ENCODE measurements at places on chromosomes 11 and 22.

GRCh38 chr11:30855383-30856006 is 269.3 kb upstream of the MPPED2 start:
- no peak for DNase-seq

DNA sequence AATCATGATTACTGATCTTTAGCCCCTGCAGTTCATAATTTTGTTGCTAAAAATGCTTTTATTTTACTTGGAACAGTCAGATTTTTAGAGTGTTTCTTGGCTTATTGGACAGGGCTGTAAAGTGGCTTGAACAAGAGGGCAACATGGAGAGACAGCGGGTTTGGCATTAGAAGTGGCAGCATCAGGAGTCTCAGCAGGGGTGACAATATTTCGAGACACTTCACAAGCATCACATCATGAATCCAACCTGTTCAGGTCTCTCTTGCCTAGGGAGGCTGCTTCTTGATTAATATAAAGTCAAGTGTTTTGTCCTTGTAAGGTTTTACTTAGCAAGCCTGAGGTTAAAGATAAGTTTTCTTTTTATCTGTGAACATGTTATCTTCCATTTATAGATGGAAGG is 2249.5 kb downstream of the LRRC4C start:
- DNase-seq: no peak

DNA sequence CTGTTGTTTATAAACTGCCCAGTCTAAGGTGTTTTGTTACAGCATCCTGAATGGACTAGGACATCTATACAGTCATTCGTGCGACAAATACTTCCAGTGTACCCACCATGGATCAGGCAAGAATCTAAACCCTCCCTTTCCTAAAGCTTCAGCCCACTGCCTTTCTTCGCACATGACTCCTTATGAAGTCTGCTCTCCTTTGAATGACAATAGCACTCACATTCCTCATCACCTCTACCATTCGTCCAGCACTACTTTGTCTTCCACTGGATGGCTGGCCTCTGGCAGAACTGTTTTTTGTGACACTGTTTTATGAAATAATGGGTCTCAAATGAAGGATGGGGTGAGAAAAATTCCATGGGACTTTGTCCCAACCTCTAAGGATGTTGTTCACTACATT is 89.8 kb upstream of the LIN7C start:
- no peak for DNase-seq

- DNase-seq: no peak
These were observed 11.9 kb upstream of the CSF2RB start for GRCh38 chr22:36901411-36902142.

DNA sequence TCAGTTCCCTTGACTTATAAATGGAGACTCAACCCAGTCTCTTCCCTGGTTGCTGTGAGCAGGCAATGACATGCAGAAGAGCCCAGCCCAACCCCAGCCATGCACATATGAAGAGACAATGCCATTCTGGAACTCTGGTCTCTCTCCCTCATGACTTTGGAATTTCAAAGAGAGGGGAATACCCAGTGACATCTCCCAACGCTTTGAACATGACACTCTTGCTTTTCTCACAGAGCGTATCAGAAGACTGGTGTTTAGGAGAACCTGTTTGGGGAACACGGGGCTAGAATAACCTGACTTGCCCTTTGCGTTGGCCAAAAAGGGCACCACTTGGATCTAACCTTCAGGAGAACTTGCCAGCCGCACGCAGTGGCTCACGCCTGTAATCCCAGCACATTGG is 12.9 kb downstream of the RANGAP1 start:
- DNase-seq: no peak

GRCh38 chr11:106133529-106133928 is 56.1 kb downstream of the AASDHPPT start:
- DNase-seq: no peak

GRCh38 chr22:39991159-39991860 is 3.4 kb upstream of the FAM83F start:
- no peak for DNase-seq

DNA sequence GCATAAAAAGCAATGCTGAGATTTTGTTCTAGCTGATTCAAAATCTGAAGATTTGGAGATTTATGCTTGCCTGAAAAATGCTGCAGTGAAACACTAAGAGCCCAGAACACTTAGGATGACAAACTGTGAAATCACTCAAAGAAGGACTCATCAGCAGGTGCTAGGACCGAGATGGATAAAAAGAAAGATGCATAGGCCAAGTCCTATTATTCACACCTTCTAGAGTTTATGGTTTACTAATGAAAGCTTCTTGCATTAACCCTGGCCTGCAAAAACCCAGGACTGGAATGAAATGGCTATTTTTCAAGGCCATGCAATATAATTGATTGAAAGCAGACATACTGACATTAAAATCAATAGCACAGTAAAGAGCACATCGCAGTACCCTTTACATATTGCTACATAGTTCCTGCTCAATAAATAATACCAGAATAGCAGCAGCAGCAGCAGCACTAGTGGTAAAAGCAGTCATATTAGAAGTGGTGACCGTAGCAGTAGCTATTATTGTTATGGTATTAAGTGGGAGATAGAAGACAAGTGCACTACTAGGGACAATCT is 161.7 kb downstream of the RAB38 start:
- no peak for DNase-seq

DNA sequence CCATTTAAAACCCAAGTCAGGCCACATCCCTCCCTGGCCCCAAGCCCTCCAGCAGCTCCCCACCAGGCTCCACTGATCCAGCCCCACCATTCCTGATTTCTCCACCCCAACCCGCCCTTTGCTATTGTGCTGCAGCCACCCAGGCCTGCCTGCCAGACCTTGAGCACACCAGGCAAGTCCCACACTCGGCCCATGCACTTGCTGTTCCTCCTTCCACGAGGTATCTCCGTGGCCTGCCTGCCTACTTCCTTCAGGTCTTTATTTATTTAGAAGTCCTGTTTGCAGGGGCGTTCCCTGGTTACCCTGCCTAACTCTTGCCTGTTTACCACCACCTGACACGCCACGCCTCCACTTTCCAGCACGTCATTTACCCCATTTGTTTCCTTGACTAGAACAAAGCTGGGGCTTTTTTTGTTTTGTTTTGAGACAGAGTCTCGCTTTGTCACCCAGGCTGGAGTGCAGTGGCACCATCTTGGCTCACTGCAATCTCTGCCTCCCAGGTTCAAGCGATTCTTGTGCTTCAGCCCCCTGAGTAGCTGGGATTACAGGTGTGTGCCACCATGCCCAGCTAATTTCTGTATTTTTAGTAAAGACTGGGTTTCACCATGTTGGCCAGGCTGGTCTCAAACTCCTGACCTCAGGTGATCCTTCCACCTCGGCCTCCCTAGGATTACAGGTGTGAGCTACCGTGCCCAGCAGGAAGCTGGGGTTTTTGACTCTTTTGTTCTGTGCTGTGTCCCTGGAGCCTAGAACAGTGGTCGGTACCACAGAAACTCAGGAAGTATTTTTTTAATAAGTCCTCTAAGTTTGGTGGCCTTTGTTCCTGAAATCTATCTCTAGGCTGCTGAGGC is 6.7 kb downstream of the CENPM start:
- DNase-seq: no peak

DNA sequence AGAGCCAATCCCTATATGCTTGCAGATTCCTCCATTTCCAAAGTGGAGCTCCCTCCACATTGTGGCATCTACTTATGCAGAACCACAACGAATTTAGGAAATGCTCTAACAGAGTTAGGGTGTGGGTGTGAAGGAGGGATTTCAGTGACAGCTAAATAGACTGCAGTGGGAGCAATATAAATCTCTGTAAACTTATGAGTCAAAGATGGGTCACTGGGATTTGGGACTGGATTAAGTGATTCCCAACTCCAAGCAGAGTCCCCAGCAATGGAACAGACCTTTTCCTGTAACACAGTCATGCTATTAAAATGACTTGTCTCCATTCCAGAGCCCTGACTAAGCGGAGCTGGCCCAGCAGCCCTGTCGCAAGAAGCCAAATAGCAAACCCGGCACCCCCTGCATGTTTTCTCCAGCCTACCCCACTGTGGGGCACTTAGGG is 36.6 kb downstream of the RPL27A start:
- no peak for DNase-seq

DNA sequence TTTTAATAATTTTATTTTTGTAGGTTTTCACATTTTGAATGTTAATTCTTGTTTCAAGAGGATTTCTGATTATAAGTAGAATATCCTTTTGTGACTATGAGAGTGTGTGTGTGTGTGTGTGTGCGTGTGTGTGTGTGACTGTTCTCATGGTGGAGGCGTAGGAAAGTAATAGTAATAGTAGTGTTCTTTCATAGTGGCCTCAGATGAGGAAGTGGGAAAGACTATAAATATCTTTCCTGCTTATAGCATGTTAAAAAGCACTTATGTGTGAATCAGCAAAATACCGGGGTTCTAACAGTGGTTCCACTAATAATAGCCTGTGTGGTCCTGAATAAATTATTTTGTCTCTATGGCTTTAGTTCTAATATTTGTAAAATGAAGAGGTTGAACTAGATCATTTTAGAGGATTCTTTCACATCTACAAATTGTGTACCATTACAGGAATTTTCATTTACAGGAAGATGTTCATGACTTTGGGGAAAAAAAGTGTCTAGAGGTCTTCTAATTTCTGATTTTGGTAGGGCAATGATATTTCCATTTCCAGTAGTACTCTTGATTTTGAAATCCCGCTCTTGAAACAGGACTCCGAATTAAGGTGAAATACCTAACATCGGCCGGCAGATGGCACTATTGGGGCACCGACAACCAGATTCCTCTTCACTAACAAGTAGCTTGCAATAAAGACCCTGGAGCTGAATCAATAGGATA is 29.9 kb upstream of the OR10G7 start:
- peak; percentile 28 for DNase-seq

DNA sequence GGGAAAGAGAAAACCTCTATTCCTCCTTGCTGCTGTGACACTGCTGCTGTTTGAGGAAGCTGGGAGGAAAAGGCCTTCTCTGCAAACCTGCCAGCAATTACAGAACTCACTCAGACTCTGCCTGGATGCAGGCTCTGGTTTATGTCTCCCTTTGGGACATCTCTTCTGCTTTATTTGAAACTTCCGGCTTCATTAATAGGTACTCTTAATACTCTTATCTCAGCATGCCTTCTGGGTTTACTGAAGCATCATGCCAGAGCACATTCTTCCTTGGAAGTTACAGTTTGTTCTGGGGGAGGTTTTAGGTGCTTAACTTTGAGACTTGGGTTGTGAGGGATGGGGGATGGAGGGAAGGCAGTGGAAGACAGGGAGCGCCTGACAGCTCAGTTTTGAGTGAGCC is 79.9 kb downstream of the NAV2 start:
- no peak for DNase-seq

DNA sequence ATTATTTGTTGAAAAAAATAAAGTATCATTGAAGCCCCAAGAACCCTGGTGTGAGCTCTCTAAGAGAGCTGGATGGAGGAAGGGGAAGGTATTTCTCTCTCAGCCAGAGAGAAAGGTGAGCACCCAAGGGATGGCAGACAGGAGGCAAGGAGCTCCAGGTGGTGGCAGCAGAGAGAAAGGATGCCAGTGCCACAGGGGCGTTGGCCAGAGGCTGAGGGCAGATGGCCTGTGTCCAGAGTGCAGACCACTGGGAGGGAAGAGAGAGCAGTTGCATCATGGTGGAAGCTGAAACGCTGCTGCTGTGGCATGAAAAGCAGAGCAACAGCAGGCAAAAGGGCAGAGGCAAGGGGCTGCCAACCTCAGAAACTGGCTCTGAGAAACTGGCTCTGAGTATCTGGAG is 8.5 kb downstream of the SPON1 start:
- no peak for DNase-seq

GRCh38 chr11:67349457-67349856 is 3.9 kb downstream of the POLD4 start:
- DNase-seq: no peak

- DNase-seq: no peak
These were observed 11.0 kb downstream of the XRRA1 start for GRCh38 chr11:74937696-74938475.

GRCh38 chr11:84137960-84138359 is 851.8 kb upstream of the CCDC90B start:
- DNase-seq: no peak

- DNase-seq: no peak
These were observed 23.4 kb downstream of the SLN start for GRCh38 chr11:107688322-107688918.

GRCh38 chr11:94010136-94010535 is 11.0 kb upstream of the HEPHL1 start:
- no peak for DNase-seq

- DNase-seq: no peak
These were observed 274.0 kb downstream of the SOX6 start for GRCh38 chr11:16082095-16083055.

DNA sequence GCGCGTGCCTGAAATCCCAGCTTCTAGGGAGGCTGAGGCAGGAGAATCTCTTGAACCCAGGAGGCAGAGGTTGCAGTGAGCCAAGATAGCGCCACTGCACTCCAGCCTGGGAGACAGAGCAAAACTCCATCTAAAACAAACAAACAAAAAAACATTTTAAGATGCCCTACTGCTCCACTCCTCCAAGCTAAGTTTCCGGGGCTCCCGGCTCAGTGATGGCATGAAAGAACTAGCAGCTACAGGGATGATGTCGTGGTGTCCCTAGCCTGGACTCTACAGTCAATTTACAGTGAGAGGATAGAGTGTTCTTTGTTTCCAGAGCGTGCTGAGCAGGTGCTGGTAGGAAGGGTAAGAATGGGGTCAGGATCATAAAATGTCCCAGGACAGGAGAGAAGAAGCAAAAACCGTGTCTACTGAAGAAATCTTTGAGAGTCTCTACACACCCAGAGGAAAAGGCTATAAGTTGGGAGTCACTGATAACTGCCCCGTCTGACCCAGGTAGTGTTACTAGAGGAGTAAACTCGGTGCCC is 1.2 kb upstream of the ZBTB3 start:
- no peak for DNase-seq

DNA sequence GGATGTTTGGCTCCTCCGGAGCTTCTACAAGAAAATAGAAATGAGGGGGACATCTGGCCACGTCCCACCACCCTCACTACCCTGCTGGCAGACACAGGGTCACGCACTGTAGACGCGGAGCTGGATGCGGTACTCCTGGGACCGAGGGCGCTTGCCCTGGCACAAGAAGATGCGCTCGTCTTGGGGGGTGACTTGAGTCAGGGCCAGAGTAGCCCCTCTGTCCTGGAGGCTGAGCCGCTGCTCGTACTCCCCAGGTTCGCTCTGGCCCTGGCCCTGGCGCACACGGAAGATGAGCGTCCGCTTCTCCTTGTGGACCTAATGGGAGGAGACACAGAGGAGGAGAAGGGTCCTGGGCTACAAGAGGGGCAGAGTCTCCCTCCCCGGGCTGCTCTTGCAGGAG is 2.2 kb downstream of the MCAM start:
- DNase-seq: no peak

DNA sequence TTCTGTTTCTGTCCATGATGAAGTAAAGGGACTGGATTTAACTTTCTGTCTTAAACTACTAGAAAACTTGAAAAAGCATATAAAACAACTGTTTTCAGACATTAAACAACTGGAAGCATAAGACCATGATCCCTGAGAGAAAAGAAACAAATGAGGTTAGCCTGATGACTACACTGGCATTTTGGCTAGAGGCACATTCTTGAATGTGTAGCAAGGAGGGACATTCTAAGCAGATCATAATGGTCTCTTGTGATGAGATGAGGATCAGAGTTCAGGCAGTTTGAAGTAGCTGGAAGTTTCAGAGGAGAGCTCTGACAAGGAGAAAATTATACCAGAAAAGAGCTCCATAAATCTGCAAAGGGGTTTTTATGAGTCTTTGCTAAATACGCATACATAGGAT is 75.4 kb downstream of the AASDHPPT start:
- no peak for DNase-seq
